COR-L47 (cell line): ENCODE measurements at places on chromosomes 4 and X.

DNA sequence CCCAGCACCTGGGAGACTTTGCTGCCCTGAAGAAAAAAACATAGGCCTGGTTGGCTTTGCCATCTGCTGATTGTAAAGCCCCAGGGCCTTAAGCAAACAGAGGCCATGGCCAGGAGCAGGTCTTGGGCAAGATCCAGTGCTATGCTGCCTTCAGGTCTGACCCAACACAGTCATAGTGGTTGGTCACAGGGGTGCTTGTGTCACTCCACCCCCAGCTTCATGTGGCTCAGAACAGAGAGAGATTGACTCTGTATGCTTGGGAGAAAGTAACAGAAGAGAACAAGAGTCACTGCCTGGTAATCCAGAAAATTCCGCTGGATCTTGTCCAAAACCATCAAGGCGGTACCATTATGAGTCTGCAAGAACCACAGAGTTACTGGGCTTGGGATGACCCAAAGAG lies 24.4 kb upstream of the SMARCA5 start:
- DNase-seq = no peak

GRCh38 chr4:181909368-181909767 lies 333.8 kb upstream of the TENM3 start:
- DNase-seq = no peak

DNA sequence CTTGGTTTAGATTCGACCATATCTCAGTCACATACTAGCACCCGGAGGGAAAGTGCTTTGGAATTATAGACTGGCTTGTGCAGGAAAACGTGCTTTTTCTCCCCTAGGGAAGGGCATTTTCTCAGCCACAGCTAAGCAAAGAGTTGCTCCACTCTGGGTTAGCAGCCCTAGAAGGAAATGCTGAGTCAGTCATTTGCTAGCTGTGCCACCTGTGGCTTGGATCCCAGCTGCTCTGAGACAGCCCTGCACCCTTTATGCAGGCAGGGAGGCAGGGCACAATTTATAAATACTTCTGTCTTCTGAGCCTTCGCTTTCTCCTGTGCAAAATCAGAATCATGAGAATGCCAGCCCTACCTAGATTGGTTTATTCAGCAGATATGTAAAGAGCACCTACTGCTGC lies 1.3 kb upstream of the USP51 start:
- no peak for DNase-seq

- no peak for DNase-seq
Observed at GRCh38 chrX:35786271-35786670, 11.9 kb upstream of the MAGEB16 start.

DNA sequence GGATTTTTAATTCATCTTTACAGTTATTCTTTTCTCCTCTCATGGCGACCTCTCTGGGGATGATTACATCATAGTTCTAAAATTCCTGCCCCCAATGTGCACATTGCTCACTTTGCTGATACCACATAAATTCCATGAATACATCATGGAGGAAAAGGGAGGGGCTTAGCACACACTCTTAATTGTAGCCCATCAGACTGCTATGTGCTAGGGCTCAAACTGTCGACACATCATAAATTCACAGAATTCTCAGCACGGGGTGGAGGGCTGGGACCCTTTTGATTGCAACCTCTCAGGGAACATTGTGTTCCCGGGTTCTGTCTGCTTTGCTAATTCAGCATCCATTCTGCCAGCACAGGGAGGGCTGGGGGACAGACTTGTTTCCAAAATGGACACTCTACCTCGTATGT lies 592.9 kb downstream of the BCOR start:
- no peak for DNase-seq

GRCh38 chr4:142567620-142568451 lies 278.3 kb downstream of the INPP4B start:
- no peak for DNase-seq

DNA sequence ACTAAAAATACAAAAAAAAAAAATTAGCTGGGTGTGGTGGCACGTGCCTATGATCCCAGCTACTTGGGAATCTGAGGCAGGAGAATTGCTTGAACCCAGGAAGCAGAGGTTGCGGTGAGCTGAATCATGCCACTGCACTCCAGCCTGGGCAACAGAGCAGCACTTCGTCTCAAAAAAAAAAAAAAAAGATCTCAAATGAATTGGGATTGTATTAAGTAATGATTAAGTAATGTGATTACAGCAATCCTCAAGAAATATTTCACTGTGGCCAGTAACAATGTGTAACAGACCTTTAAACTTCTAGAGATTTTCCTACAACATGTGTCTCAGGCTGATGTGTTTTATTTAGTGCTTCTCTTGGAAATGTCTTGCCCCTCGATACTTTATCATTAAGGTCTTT lies 46.8 kb downstream of the PKD2 start:
- no peak for DNase-seq

- DNase-seq = no peak
Observed at GRCh38 chr4:38574559-38575333, 89.3 kb upstream of the KLF3 start.

- DNase-seq = no peak
Observed at GRCh38 chrX:132071254-132071653, 48.2 kb downstream of the STK26 start.

- no peak for DNase-seq
Observed at GRCh38 chrX:17377795-17378194, 2.8 kb downstream of the NHS start.

GRCh38 chr4:27011401-27011800 lies 150.8 kb downstream of the STIM2 start:
- DNase-seq = no peak

DNA sequence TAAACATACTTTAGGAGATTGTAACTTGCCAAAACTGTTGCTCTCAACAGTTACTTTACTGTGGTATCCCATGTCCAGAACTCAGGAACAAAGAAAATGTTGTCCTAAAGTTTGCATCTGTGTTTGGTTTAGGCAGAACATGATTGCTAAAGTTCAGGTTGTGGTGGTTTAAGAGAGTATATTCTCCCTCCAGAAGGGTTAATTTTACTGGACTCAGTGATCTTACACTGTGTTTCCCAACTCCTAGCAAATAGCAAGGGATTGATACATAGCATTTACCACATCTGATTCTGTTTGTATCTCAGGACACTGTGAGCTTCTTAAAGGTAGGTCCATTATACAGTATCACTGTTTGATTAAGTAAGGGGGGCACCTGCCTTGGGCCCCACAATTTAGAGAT lies 13.3 kb upstream of the DCK start:
- no peak for DNase-seq

- DNase-seq = no peak
Observed at GRCh38 chr4:3392321-3392720, 49.4 kb upstream of the HGFAC start.

DNA sequence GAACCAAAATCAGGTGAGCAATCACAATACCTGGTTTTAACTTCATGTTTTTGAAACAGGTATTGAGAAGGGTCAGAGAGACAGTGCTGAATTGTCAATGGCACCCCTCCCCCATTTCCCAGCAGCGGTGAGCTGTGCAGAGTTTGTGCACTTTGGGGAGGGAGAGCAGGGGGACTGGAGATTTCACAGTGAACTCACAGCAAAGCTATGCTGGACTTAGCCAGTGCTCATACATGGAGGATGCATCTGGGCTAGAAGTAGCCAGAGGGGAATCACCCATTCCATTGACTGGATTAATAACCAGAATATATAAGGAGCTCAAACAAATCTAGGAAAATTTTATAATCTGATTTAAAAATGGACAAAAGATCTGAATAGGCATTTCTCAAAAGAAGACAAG lies 612.6 kb downstream of the STPG2 start:
- DNase-seq = no peak

- DNase-seq = peak; percentile 60
Observed at GRCh38 chrX:153934762-153935325, at the start of gene NAA10. Gene NAA10, minus strand, starts transcription at chrX:153935037. Its CDS starts 133 bp downstream, at chrX:153934904.

DNA sequence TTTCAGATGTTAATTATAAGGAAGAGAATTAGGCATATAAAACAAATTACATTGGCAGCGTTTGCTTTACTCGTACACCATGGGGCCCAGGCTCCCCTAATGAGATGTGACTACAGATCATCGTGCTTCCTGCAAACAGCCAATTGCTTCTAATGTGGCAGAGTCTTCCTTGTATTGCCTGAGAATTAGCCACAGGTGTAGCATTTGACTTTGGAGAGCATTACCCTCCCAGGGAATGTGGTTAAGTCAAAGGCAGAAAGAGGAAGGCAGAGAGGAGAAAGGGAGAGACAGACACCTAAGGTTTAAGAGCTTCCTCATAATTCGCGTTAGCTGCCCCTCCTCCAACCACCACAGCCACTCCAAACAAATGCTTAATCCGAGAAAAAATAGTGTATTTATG lies 97.0 kb downstream of the MID1IP1 start:
- DNase-seq = no peak

DNA sequence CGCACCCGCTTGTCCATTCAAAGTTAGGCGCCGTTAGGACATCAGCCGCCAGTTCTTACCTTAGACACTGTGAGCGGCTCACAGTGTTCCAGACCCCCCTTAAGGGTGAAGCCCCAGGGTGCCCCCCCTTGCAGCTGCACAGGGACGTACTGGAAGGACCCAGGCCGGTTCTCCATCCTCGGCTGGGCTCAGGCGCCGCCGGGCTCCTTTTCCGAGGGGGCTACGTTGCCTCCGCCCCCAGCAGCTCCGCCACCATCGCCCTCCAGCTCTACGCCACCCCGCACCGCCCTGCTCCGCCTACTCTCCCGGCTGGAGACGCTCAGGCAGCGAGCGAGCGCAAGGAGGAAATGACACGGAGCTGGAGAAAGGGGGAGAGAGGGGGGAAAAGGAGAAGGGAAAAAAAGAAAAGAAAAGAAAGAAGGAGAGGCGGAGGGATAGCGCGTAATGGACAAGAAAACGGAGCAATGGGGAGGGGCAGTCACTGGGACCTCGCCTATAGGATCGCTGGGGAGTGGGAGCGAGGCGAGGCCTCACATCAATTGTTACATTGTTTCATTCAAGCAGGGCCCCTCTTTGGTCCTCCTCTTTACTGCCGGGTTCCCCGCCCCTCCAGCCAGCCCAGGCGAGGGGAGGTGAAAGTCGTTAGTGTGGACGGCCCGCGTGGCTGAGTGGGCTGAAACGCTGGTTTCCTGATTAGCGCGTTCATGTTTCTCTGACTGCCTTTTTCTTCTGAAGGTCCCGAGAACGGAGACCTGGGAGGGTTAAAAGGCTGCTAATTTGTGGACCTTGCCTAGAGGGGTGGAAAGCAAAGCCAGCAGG lies at the start of gene SHROOM4:
TSS of gene SHROOM4 (minus strand) at position 352 of the 819 bp plus-strand sequence. CDS start at position 176, 176 bp downstream.
- DNase-seq = no peak

GRCh38 chr4:173735585-173735984 lies 205.6 kb upstream of the HAND2 start:
- no peak for DNase-seq

DNA sequence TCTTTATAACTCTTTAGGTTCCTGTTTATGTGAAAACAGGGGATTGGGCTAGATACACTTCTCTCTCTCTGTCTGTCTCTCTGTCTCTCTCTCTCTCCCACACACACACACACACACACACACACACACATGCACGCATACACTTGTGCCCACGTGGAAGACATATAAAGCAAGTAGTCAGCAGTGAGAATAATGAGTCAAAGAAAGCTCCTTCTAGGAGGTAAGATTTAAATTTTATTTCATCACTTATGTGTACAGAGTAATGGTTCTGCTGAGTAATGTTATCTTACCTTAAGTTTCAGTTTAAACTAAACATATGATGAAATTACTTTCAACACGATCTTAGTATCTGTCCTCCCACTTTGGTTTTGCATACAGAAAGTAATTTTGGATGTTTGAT lies 243.0 kb upstream of the TEX13A start:
- DNase-seq = no peak

GRCh38 chr4:7763788-7764187 lies 175.9 kb downstream of the AFAP1 start:
- DNase-seq = no peak

- DNase-seq = no peak
Observed at GRCh38 chr4:174882317-174882992, 35.7 kb upstream of the ADAM29 start.

- peak; percentile 2 for DNase-seq
Observed at GRCh38 chrX:114344756-114345349, 239.0 kb upstream of the HTR2C start.

DNA sequence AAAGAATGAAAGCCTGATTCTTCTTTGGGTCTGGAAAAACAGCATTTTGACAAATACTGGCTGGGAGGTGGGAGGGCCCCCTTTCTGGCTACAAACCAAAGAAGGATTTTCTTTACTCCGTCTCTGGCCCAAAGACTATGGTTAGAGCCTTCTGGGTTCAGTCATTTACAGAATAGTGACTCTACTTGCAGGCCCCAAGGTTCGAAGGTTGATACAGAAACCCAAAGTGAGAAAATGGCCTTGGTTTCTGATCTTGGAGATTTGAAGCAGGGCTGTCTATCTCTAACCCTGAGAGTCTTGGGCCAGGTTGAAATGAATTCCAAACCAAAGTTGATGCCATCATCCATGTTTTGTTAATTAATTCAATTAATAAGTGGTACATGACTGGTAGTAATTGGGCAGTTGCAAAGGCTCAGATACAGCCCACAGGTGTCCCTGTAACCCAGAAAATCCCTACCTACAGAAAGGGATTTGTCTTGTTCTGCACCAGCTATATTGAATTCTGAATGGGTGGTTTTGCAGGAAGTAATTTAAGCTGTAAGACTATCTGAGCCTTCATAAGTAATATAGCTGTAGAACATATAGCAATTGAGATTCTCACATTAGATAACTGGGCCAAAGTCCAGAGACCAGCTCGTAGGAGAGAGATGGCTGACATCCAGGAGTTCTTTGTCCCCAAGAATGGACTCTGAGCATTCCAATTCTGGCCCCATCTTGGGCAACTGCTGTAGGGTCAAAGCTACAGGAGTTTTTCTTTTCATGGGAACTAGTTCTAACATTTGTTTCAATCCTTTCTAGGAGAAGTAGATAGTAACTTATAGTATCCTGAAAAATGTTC lies 34.5 kb downstream of the CHRNA9 start:
- DNase-seq = no peak

DNA sequence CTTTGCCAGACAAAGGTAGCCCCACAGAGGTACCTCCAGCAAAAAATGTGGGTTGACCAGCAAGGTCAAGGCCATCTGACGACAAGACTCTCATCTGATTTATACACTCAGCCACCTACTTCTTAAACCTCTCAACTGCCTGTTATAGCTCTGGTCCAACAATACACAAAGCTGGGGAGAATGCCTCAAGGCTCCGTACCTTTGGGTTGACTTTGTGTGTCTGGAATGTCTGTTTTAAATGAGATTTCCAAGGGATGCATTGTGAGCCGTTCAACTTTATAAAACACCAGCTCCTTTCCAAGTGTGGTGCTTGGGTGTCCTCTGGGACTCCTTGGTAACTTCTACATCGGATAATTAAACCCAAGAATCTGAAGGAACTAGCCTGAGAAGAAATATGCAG lies 167.0 kb upstream of the RPL34 start:
- DNase-seq = no peak

- no peak for DNase-seq
Observed at GRCh38 chrX:67094061-67094460, 449.8 kb upstream of the AR start.

GRCh38 chrX:46626566-46626965 lies 53.0 kb downstream of the CHST7 start:
- DNase-seq = no peak

- no peak for DNase-seq
Observed at GRCh38 chrX:129781680-129782495, 2.1 kb downstream of the SASH3 start.

DNA sequence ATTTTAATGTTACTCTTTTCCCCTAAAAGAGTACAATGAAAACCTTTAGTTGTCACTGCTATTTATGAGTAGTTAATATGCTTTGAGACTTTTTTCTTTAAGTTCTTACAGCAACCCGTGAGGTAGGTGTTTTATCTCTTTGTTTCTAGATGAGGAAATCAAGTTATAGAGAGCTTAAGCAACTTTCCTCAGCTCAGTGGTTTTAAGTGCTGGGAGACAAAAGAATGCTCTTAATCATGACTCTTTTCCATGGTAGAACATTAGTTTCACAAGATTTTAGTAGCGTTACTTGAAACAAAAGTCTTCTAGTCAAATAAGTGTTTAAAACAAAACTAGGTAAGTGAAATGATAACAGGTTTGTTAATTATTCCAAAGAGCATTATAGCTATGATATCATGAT lies 354.7 kb upstream of the PITX2 start:
- DNase-seq = no peak
